Gastrocnemius medialis (tissue), 4 donors: ENCODE measurements at places on chromosomes 11 and 22. TPM values are rescaled to one million over a fixed set of nuclear protein-coding genes. Genes with fewer than 3 reads are reported as not detected.

Gene LGALS12
- not detected for total RNA-seq

Gene F2
- total RNA-seq: 3.0 TPM

Gene OR8A1
- total RNA-seq: not detected

Gene CCDC88B
- total RNA-seq: 5.2 TPM

Gene IRAG1
- total RNA-seq: 1.6 TPM

Gene CDCA5
- 1.00 TPM for total RNA-seq

Gene MS4A15
- not detected for total RNA-seq

Gene RASL10A
- not detected for total RNA-seq

Gene ANO9
- total RNA-seq: 0.23 TPM

Gene OR52A1
- total RNA-seq: not detected

Gene STK33
- total RNA-seq: 0.66 TPM

Gene ZNF280A
- total RNA-seq: not detected

Gene PYGM
- total RNA-seq: 2,858 TPM

DNA sequence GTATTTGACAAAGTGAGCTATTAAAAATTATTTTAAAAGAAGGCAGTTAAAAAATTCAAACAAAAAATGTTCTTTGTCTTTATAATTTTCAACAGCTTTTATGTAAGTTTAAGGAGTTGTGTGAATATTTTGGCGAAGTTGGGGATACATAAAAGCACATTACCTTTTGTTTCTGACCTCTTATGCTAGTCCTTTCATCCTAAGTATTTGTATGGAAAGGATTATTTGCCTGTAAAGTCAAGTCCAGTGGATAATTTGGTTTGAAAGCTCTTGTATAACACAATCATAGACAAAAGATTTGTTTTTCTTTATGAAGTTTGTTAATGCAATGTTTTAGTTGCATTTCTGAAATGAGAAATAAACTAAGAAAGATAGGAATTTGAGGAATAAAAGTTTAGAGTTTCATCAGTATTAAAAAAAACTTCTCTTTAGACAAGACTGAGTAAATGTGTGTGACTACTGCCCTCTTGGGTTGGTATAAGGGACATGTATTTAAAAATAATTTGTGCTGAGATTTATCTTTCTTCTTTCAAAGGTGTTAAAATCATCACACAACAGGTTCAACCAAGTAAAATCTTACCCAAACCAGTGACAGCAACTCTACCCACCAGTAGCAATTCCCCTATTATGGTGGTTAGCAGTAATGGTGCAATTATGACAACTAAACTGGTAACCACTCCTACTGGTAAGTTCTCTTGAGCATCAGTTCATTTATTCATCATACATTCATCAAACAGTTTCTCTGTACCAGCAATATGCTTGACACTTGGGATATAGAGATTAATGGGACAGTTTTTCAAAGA, 68.2 kb downstream of the EMSY start:
- no peak for DNase-seq

GRCh38 chr11:65613091-65613928, 711 bp downstream of the MAP3K11 start:
- no peak for DNase-seq

DNA sequence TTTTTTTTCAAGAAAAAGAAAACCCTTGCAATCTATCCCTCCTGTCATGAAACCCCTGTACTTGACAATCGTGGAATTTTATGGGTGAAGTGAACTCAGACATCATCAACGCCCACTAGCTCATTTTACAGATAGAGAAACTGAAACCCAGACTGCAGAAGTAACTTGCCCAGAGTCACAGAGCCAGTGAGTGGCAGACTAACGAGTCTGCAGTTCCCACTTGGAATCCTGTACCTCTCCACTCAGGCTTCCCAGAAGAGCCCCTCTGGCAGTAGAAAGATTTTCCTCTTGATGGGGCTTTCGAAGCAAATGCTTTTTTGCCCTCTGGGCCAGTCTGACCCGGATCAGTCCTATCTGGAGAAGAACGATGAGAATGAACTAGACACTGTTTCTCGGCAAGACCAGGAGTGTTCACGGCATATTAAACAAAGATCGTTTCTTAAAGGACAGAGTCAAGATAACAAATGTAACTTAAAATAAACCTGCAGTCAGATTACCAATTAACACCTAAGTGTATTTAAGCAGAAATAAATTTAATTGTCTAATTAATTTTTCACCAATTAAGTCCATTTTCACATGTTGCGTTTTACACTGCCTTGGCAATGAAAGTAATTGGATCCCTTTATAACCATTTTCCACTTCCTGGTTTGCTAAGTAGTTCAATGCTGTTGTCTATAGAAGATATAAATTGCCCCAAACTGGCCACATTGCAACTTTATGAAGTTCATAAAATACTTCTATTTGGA, 61.3 kb upstream of the CREB3L1 start:
- no peak for DNase-seq

GRCh38 chr11:74418509-74418895, 20.3 kb upstream of the PGM2L1 start:
- no peak for DNase-seq

- DNase-seq: no peak
Measured at GRCh38 chr22:37827056-37827455, 3.9 kb downstream of the GALR3 start.

DNA sequence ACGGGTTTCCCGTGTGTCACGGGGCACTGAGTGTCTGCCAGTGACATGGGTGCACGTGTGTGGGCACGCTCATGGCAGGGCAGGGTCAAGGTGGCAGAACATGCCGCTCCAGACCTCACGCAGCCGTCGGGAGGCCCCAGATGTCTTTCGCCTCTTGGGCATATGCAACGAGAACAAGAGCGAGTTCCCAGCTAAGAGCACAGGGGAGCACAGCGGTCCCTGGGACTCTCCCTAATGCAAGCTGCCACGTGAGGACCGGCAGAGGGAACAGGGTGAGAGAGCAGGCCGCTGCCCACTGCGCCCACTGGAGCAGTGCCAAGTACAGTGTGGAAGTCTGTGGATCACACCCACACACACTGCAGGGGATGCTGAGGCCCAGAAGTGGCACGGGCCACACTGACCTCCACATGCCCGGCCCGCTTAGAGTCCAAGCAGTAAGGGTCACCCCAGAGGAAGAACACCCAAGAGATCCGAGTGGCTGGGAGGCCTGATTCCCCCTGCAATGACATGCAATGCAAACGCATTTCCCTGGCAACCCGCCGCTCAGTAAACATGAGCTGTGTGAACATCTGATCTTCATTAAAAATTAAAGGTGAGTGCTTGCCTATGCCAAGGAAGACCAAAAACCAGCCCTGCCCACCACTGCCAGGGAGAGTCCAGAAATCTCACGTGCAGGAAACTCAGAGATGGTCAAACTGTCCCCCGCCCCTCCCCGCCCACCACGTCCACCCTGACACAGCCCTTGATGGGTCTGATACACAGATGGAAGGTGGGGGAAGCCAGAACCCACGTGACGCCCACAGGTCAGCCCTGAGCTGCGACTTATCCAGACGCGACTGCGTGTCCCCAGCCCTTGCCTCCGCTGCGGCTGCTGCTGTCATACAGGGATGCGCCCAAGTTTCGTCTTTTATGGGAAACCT, 11.7 kb downstream of the CERK start:
- no peak for DNase-seq

DNA sequence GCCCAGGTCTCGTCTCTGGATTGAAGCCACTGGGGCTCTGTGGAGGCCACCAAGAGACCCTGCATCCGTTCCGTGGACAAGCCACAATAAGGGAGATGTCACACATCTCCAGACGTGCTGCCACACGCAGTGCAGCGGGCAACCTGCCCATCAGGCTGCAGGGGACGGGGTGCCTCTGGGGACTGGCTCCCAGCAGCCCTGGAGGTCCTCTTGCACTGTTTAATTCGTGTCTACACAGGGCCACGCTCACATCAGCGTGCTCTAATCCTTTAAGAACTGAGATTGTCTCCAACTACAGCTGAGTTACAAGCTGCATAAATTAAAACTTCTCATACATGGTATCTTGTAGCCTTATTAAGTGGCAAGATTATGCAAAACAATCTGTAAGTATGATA, 1232.2 kb downstream of the BRD1 start:
- DNase-seq: no peak

DNA sequence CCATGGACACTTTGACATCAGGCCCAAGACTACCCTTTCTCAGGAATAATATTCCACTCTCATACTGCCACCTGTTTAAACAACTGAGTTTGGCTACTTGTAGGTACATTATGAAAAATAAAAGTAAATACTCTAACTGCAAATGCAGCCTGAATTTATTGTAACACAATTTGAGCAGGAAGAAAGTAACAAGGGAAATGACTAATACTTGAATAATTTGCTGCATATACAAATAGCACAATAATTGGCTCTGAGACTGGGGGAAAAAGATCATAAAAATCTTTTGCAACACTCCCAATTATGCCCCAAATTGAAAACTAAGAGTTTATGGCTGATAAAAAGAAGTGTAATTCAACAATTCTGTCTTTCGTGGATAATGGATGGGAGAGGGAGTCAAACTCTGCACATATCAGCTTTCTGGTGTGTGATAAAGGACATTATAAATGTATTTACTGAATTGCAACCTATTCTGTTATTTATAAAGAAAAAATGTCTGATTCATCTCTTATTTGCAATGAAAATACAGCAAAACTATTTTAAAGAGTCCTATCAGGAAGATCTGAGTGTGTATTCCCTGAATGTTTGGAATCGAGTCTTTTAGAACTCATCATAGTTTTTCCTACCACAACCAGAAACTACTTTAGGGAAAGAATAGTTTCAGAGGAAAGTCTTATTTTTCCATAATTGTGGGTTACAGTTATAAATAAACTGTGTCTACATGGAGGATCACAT, 359.0 kb downstream of the JRKL start:
- no peak for DNase-seq

DNA sequence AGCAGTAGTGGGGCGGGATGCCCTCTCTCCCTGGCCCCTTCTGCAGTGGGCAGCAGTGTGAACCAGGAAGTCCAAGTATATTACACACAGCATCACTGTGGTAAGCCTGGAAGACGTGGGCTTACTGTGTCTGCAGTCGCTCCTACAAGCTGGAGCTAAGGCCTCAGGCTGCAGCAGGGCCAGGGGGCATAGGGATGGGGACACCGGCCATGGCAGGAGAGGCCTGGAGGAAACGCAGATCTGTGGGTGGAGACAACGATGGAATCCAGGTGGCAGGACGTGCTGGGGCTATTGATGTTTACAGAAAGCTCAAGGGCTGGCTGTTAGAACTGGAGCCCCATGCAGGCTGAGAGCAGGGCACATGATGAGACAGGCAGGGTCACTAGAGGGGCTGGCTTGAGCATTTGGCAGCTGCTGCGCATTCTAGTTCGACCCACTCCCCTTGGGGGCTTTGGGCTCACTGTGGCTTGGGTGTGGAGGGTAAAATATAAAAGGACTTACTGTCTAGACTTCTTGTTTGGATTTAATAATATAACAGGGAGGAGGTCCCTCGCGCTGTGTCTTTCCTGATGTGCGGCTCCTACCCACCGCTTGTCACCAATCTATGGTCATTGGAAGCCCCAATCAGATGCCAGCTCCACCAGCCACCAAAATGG, 539.5 kb downstream of the TBC1D22A start:
- no peak for DNase-seq

DNA sequence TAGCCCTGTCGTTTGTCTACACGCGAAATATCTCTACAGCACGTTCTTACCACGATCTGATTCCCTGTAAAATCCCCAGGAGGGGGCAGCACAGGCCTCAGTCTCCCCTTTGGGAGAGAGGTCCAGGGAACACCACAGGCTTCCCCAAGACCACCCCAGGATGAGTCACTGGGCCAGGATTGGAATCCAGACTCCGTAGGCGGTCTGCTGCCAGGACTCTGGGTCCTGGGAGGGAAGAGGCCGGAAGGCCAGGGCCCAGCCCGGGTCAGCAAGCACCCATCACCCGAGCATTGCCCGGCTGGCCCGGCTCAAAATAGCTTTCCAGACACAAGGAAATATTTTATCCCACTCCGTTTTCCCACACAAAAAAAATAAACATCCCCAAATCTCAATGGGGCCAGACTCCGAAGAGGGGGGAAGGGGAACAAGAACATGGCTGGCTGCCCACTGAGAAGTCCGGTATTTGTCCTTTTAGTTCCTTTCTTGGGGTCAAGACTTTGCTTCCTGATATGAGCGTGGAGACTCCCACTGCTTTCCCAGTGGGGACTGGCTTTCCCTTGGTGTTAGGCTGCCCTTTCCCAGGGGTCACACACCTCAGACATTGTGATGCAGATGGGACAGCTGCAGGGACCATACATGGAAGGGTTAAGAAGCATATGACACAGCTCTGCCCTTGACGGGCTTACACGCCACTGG, 91.3 kb downstream of the LRRC32 start:
- no peak for DNase-seq

DNA sequence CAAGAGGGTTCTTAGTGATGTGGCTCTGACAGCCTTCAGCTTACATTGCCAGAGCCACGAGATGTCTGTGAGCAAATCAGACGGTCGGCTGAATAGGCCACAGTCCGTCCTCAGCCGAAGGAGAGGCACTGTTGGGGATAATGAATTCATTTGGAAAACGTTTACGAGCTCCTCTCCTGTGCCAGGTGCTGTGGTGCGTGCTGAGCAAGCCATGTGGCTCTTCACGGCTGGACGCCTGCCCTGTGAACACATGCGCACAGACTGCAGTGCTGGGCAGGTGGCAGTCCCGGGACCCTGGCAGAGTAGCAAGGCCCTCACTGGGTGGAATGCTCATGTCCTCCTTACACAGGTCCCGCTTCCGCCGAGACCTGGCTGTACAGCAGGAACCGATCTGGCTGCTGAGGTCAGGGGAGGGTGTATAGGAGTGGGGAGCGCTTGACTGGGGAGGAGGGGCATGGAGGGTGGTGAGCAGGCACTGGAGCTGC, 6.8 kb downstream of the TBC1D22A start:
- peak; percentile 84 for DNase-seq

GRCh38 chr11:28259177-28259843, 151.1 kb downstream of the METTL15 start:
- DNase-seq: no peak

DNA sequence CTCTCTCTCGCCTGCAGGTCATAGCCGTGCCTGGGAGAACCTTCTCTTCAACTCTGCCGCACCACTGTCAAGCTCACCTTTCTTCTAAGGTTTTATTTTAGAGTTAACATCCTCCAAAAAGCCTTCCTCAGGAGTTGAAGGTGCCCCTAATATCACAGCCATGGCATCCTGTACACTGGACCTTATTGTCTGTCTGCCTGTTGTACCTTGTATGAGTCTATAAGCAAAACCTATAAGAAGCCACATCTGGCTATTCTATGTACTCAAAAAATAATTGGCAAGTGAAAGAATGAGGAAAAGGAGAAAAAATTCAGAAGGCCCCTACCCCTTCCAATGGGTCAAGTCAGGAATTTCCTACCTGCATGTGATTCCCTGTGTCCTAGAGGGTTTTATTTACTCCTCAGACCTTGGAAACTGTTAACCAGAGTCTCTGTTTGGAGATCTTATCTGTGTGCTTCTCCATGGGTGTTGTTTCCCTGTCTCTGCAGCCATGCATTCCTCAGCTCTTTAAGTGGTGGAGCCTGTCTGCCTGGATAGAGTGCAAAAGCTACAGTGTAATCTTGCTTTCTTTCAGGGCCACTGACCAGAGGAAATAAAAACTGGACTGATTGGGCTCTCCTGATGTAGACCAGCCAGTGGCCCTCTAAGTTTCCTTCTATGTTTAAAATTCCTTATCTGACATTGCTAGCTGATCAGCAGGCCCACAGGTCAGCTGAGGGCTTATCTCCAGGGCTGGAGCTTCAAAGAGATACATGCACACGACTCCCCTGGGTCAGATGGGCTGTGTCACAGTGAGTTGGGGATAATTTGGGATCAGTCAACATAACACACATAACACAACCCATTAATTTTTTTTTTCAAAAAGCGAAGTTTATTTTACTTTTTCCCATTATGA, 37.6 kb upstream of the TMEM135 start:
- DNase-seq: no peak

- DNase-seq: no peak
Measured at GRCh38 chr11:727281-727701, 20.0 kb upstream of the TALDO1 start.

GRCh38 chr22:39592081-39593065, 21.8 kb downstream of the CACNA1I start:
- no peak for DNase-seq
